ENCODE measurements at places on chromosomes 4 and X.

- no peak for DNase-seq
These were observed 1193.3 kb upstream of the IGFBP7 start for GRCh38 chr4:58303456-58303855.

DNA sequence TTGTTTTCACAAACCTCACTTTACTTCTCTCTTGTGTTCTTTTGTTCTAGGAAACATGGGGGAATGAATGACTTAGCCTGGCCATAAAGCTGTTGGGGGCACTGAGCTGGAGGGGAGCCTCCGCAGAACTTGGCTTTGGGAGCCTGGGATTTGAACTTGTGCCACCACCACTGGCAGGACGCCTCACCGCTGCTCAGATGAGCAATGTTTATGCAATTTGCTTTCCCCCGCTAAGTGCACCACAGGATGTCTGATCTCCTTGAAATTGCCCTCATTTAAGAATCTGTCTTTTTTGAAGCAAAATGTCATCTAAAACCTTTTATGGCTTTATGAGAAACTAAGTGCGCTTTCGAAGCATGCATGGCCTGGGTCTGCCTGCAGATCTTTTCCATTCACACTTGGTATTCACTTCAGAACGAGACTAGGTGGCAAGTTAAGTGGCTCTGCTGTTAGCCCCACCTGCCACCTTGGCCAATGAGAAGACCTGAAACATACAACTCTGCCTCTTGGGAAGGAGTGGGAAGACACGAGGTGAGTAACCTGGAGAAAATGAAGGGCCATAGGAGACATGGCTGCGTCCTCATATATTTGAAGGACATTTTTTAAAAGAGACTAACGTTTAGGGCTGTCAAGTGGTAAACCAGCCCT lies 119.3 kb downstream of the LDB2 start:
- DNase-seq = no peak

DNA sequence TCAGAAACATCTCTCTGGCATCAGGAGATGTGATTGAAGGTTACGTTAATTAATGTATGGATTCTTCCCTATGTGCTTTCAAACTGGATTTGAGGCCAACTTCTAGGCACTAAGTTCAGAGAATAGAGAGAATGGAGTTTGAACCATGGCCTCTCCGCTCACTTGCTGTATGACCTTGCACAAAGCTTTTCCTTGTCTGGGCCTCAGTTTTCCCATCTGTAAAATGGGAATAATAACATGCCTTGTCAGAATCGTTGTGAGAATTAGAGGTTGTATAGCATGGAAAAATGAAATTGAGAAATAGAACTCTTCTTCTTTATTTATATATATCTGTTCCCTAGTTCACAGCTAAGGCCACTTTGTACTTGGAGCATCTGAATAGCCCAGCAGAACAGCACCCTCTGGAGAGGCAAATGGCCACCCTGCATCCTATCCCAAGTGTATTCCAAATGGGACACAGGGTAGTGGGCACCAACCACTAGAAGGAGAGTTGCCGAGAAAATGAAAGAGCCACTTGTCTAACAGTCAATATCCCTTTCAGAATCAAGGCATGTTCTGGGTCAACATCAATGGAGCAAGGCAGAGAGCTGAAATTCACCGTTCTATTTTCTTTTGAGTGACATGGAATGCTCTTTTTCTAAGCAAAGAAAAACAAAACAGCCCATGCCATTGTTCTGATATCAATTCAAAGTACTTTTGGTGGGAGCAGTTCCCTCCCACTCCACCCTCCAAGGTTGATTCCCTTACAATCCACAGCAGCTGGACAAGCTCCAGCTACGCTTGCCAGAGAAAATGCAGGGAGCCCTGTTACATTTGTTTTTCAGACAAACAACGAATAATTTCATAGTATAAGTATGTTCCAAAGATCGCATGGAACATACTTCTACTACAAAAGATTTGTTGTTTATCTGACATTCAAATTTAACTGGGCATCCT lies 23.3 kb upstream of the MTM1 start:
- no peak for DNase-seq

DNA sequence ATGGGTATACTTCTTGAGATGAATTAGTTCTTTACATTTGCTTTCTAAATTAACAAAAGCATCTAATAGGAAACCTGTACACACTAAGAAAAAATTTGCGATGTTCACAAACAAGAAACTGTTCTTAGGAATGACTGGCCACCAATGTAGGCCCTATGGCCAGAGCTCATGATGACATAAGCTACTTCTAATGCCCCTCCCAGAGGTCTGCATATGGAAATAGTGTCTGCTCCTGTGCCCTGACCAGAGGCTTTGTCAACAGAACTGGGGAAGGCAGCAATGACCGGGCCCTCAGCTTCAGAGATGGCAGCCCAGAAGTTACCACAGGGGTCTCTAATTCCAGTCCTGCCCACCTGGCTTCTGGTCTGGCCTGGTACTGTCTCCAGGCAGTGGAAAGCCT lies 15.0 kb upstream of the BCLAF3 start:
- no peak for DNase-seq

DNA sequence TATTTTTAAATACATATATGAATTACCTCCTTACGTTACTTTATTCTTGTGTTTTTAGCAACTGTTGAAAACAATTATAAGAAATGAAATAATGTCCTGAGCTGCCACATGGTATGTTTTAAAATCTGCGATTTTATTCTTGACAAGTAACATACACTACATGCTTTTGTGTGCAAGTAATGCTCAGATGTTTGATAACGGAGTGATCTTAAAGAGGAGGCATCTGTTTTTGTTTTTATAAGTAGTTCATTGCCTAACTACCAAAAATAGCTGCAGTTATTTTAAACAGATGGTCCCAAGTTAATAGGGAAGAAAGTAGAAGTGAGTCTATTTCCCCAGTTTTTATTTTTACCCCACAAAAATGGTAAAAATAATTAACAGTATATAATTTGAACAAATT lies 55.2 kb downstream of the GAB1 start:
- no peak for DNase-seq

DNA sequence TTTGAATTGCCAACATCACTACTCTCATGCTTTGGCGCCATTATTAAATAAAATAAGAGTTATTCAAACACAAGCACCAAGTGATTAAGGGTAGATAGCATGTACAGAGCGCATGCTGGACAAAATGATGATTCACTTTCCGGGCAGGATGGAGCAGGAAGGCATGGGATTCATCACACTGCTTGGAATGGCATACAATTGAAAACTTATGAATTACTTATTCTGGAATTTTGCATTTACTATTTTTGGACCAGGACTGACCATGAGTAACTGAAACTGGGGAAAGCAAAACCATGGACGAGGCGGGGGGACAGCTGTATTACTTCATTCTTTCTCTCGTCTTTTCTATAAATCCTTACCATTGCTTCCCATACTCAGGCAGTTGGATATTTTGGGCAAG lies 28.5 kb upstream of the FGF5 start:
- no peak for DNase-seq

- no peak for DNase-seq
These were observed at the start of gene CC2D2A for GRCh38 chr4:15469402-15470127. CC2D2A (plus strand) TSS chr4:15469882; CDS start chr4:15475933, 6,051 bp downstream.

DNA sequence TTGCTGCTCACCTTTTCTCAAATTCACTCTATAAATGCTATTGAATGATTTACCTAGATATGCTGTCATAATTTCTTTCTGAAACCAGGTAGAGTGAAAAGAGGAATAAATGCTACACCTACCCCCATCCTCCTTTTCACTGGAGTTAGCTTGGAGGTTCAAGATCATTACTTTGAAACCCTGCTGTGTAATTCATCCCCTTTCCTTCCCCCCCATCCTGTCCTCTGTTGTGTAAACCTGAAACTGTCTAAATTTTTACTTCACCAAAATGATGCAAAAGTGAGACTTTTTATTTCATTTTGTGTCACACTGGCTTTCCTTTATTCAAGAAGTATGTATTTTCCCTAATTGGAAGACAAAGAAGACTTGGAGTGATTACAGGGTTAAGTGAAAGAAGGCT lies 5.4 kb downstream of the ZCCHC18 start:
- DNase-seq = no peak

Data from liver (tissue), 10 donors.